Brain (organoid and tissue), 16 donors: ENCODE measurements at places on chromosomes 2 and 18.

GRCh38 chr18:37315935-37316334 lies 249.7 kb downstream of the CELF4 start:
- DNase-seq: no peak

DNA sequence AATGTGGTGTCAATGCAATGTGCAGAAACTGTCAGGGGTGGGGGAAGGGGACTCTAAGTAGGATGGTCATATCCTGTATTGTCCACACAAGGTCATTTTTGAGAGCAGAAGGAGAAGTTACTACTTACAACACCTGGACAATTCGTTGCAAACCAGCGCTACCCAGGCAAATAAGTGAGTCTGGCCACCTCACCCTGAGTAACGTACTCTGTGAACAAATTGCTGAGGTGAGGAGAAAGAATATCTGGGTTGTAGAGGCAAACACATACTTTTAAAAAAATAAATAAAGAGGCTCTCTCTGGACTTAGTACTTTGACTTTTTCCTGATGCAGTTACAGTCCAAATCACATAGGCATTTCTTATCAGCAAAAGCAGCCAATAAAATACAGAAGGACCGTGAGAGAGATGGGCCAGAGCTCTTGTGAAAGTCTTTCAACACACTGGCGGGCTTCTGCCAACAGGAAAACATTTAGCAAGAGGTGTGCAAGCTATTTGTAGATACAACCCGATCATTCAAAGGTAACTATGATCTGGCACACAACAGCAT lies 268.2 kb upstream of the ID2 start:
- DNase-seq: no peak

- DNase-seq: no peak
Measured at GRCh38 chr2:240195316-240195861, 54.9 kb upstream of the OTOS start.

DNA sequence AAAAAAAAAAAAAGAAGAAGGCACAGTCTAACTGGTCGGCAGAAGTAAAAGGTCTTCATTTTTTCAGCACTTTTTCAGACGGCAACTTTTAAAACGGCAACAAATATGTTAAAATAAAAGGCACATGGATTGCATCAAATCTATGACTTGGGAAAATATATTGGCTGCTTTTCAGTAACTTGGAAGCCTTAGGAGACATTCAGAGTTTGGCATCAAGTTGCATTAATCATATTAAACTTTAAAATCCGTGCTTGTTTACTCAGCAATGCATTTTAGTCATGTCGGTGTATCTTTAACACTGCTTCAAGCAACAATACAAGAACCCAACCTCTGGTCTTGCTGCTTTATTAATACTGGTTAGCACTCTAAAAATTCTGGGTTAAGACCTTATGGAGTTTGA lies 111.1 kb downstream of the MEP1B start:
- DNase-seq: no peak

GRCh38 chr2:16055848-16056580 lies 115.7 kb downstream of the MYCN start:
- DNase-seq: no peak

DNA sequence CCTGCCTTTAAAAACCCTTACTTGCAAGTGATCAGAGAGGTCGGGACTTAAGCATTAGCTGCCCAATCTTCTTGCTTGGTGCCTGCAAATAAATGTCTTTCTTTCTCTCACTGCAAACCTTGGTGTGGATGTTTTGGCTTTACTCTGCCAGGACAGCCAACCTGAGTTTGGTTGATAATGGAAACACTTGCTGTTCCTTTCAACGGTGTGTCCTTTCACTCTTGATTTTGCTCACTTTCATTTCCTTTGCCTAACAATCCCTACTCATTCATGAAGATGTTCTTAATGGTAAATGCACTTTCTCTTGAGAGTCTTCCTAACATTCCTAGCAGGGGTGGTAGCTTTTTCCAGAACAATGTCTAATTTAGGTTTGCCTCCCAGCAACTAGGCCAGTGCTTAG lies 366.2 kb downstream of the HRH4 start:
- no peak for DNase-seq

DNA sequence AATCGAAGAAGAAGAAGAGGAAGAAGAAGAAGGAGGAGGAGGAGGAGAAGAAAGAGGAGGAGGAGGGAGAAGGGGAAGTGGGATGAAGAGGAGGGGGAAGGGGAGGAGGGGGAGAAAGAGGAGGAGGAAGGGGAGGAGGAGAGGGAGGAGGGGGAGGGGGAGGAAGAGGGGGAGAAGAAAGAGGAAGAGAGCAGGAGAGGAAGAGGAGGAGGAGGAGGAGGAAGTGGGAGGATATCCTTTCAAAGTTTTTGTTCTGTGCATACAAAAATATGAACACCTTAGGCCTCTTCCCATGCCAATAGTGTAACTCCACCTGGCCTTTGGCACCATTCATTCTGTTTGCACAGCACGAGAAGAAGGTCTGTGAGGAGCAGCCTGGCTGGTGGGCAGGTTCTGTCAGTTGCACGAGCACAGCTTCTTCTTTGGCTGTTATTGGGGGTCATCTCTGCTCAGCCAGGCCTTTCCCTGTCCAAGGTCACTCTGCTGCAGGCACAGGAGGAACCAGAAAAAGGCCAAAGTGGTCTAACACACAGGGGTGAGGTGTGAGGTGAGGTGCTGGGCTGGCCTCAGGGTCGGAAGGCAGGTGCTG lies 25.8 kb upstream of the PLB1 start:
- no peak for DNase-seq

DNA sequence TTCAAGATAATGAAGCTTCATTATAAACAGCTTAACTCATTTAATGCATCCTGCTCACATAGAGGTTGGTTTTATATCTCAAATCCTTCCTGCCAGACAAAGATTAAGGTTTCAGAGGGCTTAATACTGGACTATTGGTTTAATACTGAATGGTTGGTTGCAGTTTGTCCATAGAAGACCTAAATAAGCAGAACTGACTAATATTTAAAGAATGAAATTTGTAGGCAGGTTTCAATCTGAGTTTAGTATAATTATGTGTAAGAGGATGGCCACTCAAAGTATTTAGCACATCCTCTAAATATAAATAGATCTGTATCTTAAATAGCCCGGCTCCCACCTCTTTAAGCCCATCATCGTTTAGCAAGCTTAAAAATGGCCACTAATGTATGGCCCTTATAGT lies 92.5 kb downstream of the EPB41L5 start:
- no peak for DNase-seq

GRCh38 chr2:212893216-212893615 lies 258.2 kb downstream of the IKZF2 start:
- DNase-seq: peak; percentile 27

DNA sequence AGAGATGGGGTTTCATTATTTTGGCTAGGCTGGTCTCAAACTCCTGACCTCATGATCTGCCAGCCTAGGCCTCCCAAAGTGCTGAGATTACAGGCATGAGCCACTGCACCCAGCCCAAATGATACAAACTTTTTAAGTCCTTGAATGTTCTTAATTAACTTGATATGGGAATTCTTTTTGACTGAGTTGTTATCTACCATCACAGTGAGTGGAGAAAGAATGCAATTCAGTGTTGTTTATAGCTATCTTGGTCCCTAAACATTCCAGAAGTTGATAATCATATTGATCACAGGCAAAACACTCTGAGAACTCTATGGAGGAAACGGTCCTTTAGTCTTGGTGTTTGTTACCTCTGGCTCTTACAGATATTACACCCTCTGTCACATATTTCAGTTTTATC lies 1072.5 kb downstream of the SUCLG1 start:
- DNase-seq: no peak
